HCEC 1CT (cell line): ENCODE measurements at places on chromosomes 12 and 14.
A peak's percentile ranks its signal among the peaks of the same experiment; 100 is the strongest.

DNA sequence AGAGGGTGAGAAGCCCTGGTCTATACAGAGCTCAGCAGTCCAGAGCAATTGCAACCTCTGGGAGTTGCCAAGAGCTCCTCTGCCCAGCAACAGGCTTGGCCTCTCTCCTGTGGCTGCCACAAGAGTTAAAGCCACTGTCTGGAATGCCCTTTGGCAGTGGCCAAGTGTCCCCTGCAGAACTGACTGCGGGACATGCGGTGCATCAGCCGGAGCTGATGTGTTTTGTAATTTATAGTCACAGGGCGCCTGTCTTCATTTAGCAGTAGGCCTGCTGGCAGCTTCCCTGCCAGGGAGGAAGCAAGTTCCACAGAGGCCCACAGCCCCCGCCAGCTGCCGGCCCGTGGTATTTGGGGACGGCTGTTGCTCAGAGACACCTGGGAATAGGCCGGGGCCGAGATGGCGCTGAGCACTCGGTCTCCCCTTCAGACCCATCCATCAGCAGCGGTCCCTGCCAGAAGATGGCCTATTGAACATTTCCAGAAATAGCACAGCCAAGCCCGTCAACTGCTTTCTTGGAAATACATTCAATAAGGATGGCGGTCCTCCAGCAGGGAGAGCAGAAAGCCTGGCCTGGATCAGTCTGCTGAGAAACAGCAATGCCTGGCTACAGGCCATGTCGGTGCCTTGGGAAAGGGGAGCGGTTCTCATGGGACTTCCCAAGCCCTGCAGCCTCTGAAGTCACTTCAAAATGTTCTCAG lies 217.4 kb downstream of the CRADD start:
- DNase-seq = no peak

- no peak for DNase-seq
These were observed 166.6 kb downstream of the KITLG start for GRCh38 chr12:88413646-88414045.

DNA sequence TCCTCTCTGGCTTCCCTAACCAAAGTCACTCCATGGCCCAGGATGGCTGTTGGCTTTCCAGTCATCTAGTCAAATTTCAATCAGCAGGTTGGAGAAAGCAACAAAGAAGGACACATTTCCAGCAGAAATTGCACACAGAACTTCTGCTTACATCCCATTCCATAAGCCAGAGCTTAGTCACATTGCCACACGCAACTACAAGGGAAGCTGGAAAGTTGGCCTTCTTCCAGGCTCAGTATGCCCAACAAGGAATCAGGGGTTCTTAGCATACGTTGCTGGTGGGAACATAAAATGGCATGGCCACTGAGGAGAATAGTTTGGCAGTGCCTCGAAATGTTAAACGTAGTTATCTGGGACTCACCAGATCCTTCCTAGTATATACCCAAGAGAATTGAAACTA lies 9.3 kb upstream of the APPL2 start:
- DNase-seq = no peak

DNA sequence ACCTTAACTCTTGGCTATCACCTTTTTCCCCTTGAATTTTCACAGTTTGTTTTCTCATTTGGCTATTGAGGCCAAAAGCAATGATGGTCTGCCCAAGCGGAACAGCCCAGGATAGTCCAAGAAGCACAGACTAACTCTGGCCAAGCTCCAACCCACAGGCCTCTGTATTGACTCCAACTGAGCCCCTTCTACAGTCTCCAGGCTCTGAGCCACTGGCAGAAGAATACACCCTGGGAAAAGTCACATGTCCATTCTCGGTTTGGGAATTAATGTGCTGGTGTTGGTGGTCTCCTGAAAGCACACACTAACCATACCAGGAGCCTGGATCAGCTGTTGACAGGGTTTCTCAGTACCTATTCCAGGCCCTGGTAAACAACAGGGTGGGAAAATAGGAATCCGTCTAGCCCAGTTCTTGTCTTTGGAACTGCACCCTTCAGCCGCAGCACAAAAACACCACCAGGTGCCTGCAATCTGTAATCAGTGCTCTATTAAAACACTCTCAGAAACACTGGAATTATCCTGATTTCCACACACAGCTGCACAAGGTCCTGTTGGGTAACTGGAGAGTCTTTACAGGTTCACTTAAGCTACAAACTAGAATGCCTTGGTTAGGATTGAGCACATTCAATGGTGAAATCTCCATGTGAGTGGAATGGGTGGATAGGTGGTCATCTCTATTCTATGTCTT lies 63.6 kb downstream of the STXBP6 start:
- DNase-seq = no peak

DNA sequence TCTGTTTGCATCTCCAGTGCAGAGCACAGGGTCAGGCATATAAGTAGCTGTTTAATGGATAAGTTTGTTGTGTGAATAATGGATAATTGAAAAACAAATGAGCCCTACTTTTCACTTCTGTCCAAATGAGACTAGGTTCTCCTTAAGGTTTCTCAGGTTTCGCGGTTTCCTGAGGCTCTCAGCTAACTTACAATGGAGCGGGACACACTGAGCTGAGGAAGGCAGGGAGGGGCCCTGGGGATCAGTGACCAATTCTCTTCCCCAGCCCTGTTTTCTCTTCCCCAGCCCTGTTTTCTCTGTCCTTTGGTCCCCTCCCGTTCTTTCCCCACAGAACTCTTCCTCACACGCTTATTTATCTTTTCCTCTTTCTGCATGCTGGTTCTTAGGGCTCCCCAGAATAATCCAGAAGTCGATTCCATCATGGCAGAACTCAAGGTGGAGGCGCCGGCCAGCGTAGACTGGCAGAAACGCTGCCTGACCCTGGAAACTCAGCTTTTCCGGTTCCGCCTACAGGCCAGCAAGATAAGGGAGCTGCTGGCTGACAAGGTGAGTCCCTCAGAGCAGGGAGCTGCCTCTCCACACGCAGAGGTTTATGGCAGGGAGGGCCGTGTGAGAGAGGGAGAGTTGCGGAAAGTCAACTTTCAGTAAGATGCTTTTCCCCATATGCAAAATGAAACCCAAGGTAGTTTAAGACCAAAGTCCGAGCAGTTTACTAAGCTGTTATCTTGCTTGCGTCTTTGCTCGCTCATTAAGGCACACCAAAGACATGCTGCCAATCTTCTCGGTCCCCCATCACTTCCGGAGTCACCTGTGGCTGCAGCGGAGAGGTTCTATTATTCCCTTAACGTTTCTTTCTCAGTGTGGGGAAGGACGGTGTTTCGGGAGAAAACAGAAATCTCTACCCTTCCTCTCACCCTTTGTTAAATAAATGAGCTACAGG lies 8.6 kb downstream of the PLEKHH1 start:
- no peak for DNase-seq

DNA sequence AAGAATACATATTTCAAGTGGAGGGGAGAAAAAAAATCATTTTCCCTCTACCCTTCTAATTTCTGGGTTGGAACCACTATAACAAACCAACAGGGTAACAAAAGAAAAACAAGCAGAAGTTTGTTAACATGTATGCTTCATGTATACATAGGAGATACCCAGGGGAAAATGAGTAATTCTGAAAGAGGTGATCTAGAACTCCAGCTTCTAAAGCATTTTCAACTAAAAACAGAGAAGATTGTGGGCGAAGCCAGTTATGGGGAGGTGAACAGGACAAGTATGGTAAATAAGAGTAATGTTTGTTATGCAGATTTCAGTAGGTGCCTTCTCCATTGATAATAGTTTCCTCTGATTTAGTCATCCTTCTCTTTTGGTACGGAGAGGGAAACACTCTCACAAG lies 16.7 kb downstream of the FNTB start:
- DNase-seq = no peak

DNA sequence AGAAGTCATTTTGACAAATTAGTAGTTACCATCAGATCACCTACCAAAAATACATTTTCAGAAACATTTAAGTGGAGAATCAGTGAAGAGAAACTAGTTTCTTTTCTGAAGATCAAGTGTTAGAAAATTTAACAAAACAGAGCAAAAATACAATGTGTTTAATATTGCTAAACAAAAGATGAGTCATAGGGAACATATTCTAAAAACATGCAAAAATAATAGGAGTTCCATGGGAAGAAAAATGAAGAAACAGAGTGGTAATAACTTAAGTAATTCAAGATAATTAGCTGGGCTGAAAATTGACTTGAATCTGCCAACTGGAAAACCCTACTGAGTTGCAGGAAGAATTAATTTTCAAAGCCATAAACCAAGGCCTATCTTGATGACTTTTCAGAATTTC lies 111.5 kb upstream of the KITLG start:
- DNase-seq = peak; percentile 30

GRCh38 chr14:23195552-23196101 lies 12.2 kb upstream of the SLC7A8 start:
- DNase-seq = no peak

DNA sequence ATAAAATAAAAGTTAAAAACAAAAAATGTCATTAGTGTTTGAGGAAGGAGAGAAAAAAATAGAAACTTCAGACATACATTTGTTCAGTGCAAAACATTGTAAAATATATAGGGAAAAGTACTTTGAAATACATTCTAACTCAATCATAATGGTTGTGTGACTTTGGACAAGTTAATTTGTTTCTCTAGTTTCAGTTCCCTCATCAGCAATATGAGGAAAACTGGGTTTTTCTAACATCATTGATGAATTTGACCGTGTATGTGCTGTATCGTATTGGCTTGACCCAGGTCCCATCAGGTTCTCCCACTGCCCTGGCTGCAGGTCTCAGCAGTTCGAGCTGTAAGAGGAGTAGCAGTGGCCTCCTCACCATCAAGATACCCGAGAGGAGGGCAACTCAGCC lies 173.9 kb upstream of the ATF7IP start:
- no peak for DNase-seq

- no peak for DNase-seq
These were observed 4.7 kb downstream of the ABCD4 start for GRCh38 chr14:74297986-74298385.

GRCh38 chr14:52091928-52092327 lies 23.1 kb upstream of the NID2 start:
- no peak for DNase-seq

DNA sequence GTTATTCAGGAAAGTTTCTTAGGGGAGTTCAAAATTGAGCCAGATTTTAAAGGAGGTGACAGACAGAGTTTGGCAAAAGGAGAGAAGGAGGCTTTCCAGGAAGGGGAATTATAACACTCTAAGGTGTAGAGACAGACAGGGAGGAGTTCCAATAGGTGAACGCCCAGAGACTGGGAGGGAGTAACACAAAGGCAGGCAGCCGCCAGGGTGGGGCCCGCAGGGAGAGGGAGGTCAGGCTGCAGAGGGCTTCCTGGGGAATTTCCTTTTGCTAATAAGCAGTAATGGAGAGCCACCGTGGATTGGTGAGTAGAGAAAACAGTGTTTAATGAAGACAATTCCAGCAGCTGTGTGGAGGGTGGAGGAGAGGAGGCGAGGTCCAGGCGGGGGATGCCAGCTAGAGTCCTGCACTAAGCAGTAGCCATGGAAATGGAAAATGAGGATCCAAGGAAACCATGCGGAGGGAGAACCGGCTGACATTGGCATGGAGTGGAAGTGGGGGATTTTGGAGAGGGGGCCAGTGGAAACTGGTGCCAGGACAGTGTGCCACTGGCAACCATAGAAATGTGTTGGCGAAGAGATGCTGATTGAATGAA lies 22.2 kb downstream of the GRIN2B start:
- no peak for DNase-seq

DNA sequence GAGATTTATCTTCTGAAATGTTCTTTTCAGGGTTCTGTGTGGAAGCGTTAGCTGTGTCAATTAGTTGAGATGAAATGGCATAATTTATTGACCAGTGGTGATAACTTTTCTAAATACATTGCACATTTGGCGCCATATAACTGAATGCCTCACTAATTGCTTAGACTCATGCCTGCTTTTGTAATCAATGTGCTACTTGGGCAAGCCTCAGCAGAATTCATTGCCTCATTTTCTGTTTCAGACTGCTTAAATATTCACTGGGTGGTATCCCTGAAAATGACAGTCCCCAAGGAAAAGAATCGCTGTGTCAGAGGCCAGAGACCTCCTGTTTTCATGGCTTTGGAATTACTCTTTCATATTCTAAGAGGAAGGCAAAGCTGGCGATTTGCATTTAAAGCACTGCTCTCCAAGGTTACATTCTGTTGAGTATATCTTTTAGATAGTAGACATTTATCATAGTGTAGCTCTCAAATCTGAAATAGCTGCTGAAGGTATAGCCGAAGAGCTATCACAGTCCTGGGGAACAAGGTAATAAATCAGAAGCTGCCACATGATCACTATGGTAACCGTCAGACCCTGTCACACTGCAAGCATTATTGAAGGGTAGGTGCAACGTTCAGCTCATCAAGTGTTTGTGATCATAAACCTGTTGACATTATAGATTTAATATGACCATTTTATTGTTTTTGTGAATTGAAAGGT lies 297.3 kb upstream of the E2F7 start:
- DNase-seq = no peak

GRCh38 chr14:58292187-58292586 lies 6.2 kb upstream of the ARID4A start:
- no peak for DNase-seq

- DNase-seq = no peak
These were observed 568.5 kb downstream of the AACS start for GRCh38 chr12:125633686-125634085.

- no peak for DNase-seq
These were observed 87.0 kb upstream of the VRK1 start for GRCh38 chr14:96710060-96710666.

GRCh38 chr12:123475246-123475703 lies 17.3 kb downstream of the SNRNP35 start:
- no peak for DNase-seq

DNA sequence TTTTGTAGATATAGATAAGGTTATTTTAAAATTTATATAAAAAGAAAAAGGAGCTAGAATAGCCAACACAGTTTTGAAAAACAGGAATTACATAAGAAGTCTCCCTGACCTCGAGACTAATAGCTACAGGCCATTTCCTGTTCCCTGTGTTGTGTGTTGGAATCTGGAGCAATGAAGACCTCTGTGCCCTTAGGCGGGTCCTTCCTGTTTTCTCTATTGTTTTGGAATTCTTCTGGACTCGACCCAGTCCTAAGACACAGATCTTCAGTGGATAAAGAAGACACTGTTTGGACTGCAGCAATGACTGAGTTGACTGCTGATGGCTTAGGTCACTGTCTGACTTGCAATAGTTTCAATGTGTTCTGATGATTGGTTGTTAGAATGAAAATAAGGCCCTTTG lies 26.2 kb downstream of the SNRPF start:
- no peak for DNase-seq

- peak; percentile 91 for DNase-seq
These were observed at the start of gene FERMT2 for GRCh38 chr14:52950898-52951680. Gene FERMT2 (minus strand): TSS chr14:52951050. CDS start chr14:52950568, 482 bp downstream.

DNA sequence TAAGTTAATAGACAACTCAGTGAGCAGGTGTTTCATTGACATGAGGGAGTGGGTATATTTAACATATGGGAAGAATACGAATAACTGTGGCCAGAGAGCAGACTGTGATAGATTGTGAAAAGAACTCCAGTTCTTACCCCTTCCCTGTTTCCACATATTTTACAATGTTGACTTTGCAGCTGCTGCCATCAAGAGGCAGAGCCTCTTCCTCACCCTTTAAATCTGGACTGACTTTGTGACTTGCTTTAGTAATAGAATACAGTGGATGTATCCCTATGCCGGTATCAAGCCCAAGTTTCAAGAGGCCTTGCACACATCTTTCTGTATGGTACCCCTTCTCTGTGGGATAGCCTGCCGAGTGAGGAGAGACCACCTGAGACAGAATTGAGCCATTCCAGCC lies 356.7 kb downstream of the ETNK1 start:
- peak; percentile 34 for DNase-seq
